ENCODE measurements at places on chromosomes 12 and 14.

DNA sequence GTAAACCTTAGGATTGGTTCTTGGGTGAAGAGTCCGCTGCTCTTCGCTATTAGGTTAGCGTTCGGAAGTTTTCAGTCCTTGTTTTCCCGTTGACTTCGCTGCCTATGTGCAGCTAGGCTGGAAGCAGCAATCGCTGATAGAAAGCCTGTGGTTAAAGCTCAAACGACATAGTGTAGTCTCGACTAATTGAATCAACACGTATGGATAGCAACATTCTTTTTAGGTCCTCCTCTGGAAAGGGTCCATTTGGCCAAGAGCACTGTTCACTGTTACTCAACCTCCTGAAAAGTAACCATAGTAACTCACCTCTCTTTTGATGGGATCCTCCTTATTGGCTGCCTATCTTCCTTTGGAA is 355.5 kb downstream of the SNAPC1 start:
- no peak for DNase-seq

- no peak for DNase-seq
These were observed 10.6 kb downstream of the MYO1H start for GRCh38 chr12:109358154-109358869.

DNA sequence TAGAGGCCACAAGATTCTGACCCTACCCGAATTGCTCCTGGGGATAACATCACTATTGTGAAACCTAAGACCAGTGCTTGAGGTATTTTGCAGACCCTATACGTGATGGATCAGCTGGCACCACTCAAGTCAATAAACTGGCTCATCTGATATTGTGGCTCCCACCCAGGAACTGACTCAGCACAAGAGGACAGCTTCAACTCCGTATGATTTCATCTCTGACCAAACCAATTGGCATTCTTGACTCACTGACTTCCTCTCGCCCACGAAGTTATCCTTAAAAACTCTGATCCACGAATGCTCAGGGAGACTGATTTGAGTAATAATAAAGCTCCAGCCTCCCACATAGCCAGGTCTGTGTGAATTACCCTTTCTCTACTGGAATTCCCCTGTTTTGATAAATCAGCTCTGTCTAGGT is 1036.1 kb upstream of the TMEM132C start:
- DNase-seq = no peak

GRCh38 chr12:53976172-53976822 is 1.5 kb upstream of the HOTAIR start:
- no peak for DNase-seq

Measured in stimulated activated CD8-positive, alpha-beta memory T cell treated with anti-CD3 and anti-CD28 coated beads, Interleukin-7, amount 100 ng/mL, for 4 hours (primary cell).